ENCODE measurements at places on chromosomes 3 and 15.

GRCh38 chr3:114718898-114719210 lies 425.0 kb downstream of the TIGIT start:
- DNase-seq: no peak

- DNase-seq: no peak
These were observed 71.3 kb upstream of the UBE2E1 start for GRCh38 chr3:23734481-23734880.

GRCh38 chr3:160127308-160127707 lies 97.9 kb upstream of the C3orf80 start:
- DNase-seq: no peak

DNA sequence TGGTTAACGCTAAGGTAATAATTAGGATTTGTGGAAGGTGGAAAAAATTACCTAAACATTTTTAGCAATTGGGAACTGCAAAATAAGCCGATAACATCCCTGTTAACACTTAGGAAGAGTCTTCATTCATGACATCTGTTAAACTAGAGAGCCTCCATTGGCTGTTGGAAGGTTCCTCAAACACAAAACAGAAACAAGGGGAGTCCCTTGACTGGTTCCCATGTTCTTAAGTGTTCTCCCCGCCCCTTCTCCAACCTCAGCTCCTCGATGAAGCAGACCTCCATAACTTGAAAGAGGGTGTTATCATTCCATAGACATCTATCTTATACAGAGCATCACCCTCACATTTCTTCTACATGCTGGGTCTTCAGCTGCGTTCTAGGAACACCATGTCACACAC lies 2.5 kb downstream of the SLC22A13 start:
- no peak for DNase-seq

DNA sequence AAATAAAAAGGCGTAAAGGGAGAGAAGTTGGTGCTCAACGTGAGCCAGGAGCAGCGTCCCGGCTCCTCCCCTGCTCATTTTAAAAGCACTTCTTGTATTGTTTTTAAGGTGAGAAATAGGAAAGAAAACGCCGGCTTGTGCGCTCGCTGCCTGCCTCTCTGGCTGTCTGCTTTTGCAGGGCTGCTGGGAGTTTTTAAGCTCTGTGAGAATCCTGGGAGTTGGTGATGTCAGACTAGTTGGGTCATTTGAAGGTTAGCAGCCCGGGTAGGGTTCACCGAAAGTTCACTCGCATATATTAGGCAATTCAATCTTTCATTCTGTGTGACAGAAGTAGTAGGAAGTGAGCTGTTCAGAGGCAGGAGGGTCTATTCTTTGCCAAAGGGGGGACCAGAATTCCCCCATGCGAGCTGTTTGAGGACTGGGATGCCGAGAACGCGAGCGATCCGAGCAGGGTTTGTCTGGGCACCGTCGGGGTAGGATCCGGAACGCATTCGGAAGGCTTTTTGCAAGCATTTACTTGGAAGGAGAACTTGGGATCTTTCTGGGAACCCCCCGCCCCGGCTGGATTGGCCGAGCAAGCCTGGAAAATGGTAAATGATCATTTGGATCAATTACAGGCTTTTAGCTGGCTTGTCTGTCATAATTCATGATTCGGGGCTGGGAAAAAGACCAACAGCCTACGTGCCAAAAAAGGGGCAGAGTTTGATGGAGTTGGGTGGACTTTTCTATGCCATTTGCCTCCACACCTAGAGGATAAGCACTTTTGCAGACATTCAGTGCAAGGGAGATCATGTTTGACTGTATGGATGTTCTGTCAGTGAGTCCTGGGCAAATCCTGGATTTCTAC lies at the start of gene RARB:
Gene RARB, plus strand, starts transcription at position 322 of the 847 bp plus-strand sequence. Its CDS starts 469 bp downstream, at position 791.
- peak; percentile 68 for DNase-seq

DNA sequence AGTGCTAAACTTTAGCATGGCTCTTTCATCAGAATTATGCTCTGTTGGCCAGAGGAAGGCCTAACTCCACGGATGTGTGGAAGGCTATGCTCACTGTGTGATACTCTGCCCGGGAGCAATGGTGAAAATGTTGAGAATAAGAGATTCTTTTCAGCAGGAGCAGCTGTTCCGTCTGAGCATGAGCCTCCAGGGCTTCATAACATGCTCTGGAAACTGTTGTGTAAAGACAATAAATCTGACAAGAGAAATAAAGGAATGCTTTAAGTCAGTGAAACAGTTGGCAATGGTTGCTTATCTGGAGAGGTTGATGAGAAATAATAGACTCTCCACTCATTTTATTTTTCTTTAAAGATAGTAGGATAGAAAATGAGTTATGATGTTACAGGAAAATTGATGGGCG lies 269.8 kb downstream of the DIPK2A start:
- DNase-seq: no peak

DNA sequence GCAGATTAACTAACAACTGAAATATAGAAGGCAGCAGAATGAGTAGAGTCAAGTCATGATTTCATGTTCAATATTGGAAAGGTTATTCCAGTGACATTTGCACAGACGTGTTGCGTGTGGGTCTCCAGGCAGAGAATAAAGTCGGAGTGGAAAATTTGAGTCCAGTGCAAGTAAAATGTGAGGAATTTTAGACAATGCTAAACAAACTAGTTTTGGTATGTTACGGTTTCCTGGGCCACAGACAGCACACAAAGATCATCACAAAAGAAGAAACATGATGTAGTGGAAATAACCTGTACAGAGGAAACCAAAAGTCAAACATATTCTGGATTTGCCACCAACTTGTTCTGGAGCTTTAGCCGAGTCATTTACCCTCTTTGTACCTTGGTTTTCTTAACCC lies 367 bp downstream of the OR4F6 start:
- DNase-seq: no peak

DNA sequence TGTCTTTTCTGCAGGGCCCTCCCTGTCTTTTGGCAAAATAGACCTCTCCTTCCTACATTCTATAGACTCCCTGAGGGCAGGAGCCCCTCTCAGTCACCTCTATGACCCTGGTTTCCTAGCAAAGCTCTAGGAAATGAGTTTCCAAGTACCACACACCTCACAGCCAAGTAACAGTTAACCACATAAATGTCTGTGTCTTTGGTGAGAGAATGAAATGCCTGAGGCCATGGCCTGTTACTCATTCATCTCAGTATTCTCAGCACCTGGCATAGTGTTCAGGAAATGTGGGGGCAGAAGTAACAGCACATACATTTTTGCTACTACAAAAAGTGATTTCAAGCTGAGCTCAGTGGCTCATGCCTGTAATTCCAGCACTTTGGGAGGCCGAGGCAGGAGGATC lies 21.0 kb downstream of the RFT1 start:
- DNase-seq: no peak

- DNase-seq: no peak
These were observed 953.4 kb downstream of the AGBL1 start for GRCh38 chr15:87033056-87033455.

DNA sequence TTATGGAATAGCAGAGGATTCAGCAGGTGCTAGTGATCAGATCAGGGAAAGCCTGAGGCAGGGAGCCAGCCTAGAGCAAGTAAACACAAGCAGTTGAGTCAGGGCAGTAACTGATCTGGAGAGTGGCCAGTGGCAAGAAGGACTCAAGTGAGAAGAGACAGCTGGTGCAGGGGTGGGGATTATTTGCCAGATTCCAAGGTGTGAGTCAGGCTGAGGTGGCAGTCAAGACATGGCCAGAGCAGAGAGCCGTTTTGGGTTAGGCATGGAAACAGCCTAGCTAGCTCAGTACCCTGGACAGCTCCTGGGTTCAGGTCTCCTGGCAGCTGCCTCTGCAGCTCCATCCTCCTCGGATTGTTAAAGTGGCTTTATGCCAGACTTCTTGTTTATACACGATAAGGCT lies 281.9 kb upstream of the ONECUT1 start:
- no peak for DNase-seq

DNA sequence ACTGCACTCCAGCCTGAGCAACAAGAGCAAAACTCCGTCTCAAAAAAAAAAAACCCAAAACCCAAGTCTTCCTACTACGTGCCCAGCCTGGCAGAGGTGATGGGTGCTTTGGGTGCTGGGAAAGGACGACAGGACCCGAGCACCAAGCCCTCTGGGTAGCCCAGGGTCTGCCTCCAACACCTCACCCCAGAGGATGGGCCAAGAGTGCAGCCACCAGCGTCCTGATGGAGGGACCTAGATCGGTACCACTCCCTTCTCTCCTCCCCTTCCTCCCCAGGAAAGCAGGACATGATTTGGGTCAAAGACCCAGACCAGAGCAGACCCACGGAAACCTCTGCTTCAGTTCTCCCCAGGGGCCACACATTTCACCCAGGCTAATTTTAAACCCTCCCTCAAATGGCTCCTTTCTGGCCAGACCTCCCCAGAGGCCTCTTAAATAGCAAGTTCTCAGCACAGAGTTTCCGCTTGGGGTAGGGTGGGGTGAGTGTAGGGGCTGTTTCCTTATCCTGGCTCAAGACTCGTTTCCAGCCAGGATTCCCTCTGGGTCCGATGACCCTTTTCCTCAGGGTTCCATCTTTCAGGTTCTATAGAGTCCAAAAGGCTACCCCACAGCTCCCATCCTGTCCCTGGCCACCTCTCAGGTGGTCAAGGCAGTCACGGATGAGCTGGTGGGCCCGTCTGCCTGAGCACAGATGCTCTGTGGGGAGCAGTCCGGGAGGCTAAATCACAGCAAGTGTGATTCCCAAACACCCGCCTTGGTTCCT lies 20.5 kb downstream of the RBPMS2 start:
- no peak for DNase-seq

- DNase-seq: no peak
These were observed 238.5 kb downstream of the ITPR1 start for GRCh38 chr3:4731543-4732111.

- no peak for DNase-seq
These were observed 34.9 kb downstream of the CP start for GRCh38 chr3:149186721-149187120.

DNA sequence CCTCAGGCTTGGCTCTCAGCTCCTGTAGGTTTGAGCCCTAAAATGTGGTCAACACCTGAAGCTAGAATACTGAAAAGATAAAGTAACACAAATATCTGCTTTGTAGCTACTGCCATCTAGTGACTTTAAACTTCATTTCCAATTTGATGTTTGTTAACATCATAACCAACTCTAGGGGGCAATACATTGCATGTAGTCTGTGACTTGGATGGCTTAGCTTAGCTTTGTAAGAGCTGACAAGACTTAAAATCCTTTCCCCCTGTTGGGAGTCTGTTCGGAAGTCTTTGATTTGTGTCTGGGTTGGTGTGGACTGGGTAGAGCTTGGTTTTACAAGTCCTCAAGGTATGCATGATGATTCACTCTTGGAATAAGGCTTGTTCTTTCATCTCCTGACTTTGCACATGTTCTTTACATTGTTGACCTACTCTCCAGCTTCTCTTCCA lies 51.7 kb downstream of the SCN11A start:
- no peak for DNase-seq

GRCh38 chr15:69593981-69594966 lies 141.7 kb downstream of the RPLP1 start:
- peak; percentile 58 for DNase-seq

DNA sequence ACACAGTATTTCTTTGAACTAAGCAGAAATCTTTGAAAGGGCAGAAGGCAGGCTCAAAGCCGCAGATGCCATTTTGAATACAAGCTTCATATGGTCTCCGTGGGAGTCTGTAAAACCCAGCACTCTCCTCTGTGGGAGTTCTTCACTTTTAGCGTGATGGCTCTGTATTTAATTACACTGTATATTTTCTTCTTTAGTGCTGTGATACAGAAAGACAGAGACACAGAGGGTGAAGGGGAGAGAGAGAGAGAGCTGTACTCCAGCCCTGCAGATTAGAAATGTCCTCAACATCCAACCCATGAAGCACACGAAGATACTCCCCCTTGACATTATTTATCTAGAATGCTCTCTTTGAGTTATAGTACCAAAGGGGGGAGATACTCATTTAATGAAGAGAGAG lies 752.6 kb upstream of the NR2F2 start:
- DNase-seq: no peak

DNA sequence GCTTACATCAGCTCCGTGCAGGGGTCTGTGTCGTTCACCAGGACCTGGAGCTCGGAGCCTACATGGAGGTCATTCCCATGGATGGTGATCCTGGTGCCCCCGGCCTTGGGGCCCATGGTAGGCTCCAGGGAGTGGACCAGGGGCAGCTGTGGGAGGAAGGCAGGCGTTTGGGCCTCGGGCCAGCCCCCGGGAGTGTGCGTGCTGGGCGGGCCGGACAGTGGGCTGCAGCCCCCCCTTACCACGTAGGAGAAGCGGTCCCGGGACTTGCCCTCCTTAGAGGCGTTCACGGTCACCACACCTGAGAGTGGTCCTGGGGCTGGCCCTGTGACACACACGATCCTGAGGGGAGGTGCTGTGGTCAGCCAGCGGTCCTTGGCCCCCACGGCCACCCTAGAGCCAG lies 29.6 kb downstream of the H1-8 start:
- no peak for DNase-seq

GRCh38 chr15:46766021-46766420 lies 951.3 kb upstream of the SEMA6D start:
- DNase-seq: no peak

- no peak for DNase-seq
These were observed 59.2 kb upstream of the TRAK1 start for GRCh38 chr3:42031808-42032480.

GRCh38 chr3:151410891-151411559 lies 26.5 kb upstream of the P2RY12 start:
- no peak for DNase-seq

GRCh38 chr3:141411251-141411771 lies 43.0 kb downstream of the ZBTB38 start:
- no peak for DNase-seq

GRCh38 chr3:98890965-98891910 lies 10.3 kb downstream of the DCBLD2 start:
- no peak for DNase-seq

DNA sequence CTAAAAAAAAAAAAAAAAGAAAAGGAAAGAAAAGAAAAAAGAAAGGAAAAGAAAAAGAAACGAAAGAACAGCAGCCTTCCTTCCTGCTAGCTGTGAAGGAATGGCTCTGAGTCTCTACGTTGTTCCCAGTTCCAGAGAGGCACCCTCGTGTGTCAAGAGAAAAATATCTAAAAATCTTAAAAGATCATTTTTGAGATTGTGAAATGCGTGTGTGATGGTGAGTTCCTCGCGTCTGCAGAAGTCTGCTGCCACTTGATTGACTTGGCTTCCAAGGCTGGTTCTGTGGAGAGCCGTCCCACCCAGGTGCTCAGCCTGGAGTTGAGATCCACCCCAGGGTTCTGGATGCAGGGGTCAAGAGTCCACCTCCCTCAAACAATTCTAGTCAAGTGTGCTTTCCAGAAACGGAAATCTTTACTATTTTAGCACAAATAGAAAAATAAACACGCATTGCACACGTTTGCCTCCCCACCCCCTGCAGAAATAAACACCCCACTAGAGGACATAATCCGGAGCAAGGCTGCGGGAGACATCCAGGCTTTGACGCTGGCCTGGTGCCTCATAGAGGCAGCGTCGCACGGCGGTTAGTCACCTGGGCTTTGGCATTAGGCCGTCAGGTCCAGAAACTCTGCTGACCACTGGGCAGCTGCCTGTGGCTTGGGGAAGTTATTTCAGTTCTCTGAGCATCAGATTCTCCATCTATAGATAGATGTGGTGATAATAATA lies 265.4 kb downstream of the FAM43A start:
- no peak for DNase-seq

DNA sequence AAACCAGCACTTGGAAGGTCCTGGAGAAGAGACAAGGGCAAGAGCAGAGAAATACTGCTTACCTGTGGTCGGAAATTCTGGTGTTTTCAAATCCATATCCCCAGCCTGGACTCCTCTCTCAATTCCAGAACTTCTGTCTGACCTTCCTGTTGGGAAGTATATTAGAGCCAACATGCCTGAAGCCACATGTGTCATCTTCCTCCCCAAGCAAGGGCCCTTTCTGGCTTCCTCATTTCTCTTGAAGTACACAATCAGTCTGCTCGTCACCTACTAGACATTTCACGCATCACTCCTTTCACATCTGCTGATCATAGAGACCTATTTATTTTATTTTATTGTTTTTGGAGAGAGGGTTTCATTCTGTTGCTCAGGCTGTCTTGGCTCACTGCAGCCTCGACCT lies 8.4 kb downstream of the PARP14 start:
- no peak for DNase-seq

Measured in left cardiac atrium (tissue), 4 donors.